HAP-1 (cell line): ENCODE measurements at places on chromosomes 16 and 17.
A peak's percentile ranks its signal among the peaks of the same experiment; 100 is the strongest.

DNA sequence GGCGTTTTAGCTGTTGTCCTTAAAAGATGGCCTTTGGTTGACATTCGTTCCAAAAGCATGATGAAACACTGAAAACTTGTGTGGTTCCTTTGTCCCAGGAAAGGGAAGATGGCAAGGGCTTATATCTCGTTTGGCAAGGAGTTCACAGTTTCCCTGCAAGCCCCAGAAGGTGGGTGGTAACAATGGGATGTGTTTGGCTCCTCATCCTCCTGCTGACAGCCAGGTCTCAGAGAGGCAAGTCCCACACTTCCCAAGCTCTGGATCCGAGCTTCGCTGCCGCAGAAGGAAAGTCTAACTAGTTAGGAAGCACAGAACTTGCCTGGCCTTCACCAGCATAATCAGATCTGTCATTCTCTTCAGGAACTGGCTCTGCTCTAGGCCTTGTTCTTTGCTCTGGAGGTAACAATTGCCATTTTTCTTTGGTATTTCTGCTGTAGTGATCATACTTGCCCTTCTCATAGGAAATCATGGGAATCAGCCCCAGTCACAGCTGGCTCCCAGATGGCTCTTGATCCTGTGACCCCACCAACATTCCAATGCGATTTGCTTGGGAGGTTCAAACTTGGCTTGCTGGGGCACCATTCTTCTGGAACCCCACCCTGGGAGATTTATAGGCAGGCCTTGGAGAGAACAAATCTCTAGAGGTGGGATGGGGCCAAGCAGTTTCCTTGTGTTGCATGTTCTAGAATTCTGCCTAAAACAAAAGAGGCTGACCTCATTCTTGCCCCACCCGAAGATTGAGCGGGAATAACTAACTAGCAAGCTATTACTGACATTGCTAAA lies 17.9 kb downstream of the KPNA2 start:
- DNase-seq = no peak

DNA sequence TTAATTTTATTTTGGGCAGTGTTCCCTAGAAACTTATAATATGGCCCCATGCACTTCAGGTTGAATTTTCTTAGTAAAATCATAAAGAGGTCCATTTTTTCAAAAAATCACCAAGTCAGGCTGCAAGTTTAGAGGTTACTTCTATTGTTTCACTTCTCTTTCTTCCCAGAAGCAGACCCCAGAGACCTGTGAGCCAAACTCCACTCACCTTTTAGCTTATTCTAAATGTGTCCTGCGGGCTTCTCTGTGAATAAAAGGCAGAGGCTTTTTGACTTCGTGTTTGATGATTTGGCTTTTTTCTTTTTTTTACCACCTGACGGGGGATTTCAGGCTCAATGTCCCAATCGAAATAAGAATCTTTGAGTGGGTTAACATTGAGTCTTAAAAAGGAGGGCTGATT lies 7.4 kb downstream of the PRKCB start:
- DNase-seq = no peak

- no peak for DNase-seq
Measured at GRCh38 chr17:12964162-12964561, 53.7 kb downstream of the ELAC2 start.

GRCh38 chr16:23858542-23858941 lies 22.8 kb downstream of the PRKCB start:
- DNase-seq = no peak

- DNase-seq = no peak
Measured at GRCh38 chr17:13671771-13672170, 70.0 kb upstream of the HS3ST3A1 start.

DNA sequence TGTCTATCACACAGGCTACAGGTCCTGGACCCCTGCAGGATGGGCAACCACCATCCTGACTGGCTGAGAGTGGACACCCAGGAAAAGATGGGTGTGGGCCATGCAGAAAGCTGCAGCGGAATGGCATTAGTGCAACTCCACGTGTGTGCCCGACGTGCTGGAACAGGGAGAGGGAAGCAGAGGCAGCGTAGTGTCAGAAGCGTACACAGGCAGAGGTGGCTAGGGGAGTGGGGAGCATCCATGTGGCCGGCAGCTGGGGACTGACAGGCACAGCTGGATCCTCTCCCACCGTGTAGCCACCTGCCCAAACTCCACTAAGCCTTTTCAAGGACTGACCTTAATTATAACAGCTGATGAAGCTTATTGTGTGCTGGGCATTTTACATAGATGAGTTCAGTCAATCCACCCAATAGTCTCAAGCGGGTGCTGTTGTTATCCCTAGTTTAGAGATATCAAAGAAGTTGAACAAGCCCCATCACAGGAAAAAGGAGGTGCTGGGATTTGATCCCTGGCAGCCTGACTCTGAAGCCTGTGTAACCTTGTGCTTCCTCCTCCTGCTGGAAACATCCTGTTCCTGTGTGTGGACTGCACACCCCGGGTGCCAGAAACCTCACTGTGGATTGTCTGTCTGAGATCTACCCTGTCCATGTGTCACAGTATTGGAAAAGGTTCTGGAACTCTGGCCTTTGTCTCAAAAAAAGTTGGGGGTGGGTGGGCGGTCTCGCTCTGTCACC lies 114.0 kb downstream of the PRKCA start:
- DNase-seq = no peak

GRCh38 chr17:19016297-19016696 lies 11.7 kb upstream of the FAM83G start:
- no peak for DNase-seq

- DNase-seq = no peak
Measured at GRCh38 chr16:70680495-70681381, 5.1 kb downstream of the MTSS2 start.

DNA sequence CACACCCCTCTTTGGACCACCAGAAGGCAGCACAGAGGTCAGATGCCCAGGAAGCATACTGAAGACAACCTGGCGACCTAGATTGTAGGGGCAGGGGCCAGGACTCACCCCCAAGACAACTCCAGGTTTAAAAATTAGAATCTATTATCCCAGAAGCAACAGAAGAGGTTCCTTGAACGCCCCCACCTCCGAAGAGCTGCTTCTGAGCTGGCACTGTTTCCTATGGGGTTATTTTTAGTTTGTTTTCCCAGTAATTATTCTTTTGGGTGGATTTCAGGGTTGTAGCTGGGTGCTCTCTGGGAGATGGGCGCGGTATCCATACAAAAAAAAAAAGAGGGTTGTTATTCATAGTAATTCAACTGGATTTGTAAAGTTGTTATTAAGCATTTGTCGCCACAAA lies 10.4 kb upstream of the TMEM132E start:
- DNase-seq = no peak

GRCh38 chr16:54285414-54286089 lies 1.0 kb downstream of the IRX3 start:
- peak; percentile 47 for DNase-seq

DNA sequence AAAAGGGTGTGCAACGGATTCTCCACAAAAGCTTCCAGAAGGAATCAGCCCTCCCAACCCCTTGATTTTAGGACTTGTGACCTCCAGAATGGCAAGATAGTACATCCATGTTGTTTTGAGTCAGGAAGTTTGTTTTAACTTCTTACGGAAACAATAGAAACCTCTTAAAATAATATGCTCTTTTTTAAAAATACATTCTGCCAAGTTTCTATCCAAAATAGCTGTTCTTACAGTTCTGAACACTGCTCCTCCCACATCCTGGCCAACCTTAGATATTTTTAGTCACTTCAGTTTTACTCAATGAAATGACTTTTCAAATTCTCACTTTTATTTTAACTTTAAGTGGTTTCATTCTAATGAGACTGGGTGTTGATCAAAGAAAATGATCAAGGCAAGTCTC lies 156.4 kb downstream of the ZNF18 start:
- no peak for DNase-seq

- DNase-seq = no peak
Measured at GRCh38 chr16:70746040-70746707, 54.8 kb downstream of the VAC14 start.

- no peak for DNase-seq
Measured at GRCh38 chr16:46638947-46639925, 18.1 kb upstream of the SHCBP1 start.

- DNase-seq = no peak
Measured at GRCh38 chr17:37225465-37225864, 150.3 kb upstream of the C17orf78 start.

GRCh38 chr17:8413328-8413727 lies 15.7 kb upstream of the RNF222 start:
- no peak for DNase-seq

DNA sequence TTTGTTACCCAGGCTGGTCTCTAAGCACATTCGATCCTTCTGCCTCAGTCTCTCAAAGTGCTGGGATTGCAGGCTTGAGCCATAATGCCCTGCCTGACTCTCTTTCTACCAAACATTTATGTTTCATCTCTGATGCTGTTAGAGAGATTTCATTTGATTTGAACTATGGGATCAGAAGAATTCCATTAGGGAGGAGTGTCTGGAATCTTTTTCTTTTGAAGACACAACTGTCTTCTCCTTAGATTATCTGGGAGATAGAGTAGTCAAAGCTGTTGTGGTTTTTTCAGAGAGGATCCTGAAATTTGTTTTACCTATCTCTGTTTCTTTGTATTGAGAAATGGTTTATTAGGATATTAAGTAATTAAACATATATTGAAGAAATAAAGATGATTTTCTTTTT lies 29.4 kb downstream of the WIPF2 start:
- DNase-seq = no peak

- no peak for DNase-seq
Measured at GRCh38 chr17:79939094-79939435, 96.6 kb downstream of the TBC1D16 start.

GRCh38 chr17:39212195-39212810 lies 12.2 kb downstream of the RPL19 start:
- DNase-seq = no peak

GRCh38 chr17:74738051-74738996 lies 1.3 kb downstream of the RAB37 start:
- no peak for DNase-seq

- DNase-seq = no peak
Measured at GRCh38 chr16:3486506-3487215, 8.6 kb downstream of the C16orf90 start.

DNA sequence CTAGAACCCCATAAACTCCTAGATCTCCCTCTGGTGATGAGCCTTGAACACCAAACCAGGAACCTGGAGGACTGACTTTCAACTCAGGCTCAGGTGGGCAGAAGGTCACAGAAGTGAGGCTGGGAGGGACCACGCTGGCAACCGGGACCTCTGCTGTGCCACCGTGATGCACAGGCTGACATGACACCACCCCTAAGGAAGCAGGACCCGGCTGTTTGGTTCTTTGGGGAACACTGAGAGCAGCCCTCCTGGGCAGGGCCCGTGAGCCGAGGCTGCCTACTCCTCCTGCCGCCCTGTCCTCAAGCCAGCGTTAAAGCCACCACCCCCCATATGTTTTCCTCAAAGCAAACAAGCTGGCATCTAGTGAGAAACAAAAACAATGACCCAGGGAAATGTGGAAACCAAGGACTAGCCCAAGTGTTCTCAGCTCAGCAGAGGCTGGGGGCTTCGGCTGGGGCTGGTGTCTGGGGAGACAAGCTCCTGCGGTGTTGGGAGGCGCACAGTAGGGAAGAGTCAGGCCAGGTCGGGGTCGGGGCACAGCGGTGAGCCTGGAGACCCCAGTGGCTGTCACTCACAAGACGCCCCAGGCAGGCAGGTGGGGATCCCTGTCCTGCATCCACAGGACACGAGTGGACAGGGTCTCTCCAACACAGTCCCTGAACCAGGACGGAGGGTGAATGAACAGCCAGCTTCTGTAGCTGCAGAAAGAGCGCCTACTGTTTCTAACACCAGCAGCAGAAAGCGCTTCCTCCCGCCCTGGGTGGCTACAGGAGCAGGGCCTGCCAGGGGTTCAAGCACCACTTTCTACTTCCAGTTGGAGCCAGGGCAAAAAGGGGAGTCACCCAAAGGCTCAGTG lies 1.7 kb downstream of the SMIM5 start:
- no peak for DNase-seq

- peak; percentile 79 for DNase-seq
Measured at GRCh38 chr16:73713778-73714495, 582.7 kb upstream of the PSMD7 start.

GRCh38 chr17:47252209-47252608 lies 1.4 kb upstream of the ITGB3 start:
- DNase-seq = no peak

DNA sequence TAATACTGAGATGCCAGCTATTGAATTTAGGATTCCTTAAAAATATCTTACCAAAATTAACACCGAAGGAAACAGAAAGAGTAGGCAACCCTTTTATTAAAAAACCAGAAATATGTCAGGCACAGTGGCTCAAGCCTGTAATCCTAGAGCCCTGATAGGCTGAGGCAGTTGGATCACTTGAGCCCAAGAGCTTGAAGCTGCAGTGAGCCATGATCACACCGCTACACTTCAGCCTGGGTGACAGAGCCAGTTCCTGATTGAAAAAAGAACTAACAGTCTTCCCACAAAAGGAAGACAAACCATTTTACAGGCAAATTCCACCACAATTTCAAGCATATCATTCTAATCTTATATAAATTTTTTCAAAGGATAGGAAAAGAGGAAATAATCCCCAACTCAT lies 15.6 kb downstream of the SLFN12 start:
- DNase-seq = no peak

- no peak for DNase-seq
Measured at GRCh38 chr16:1159325-1159972, 6.5 kb downstream of the CACNA1H start.

DNA sequence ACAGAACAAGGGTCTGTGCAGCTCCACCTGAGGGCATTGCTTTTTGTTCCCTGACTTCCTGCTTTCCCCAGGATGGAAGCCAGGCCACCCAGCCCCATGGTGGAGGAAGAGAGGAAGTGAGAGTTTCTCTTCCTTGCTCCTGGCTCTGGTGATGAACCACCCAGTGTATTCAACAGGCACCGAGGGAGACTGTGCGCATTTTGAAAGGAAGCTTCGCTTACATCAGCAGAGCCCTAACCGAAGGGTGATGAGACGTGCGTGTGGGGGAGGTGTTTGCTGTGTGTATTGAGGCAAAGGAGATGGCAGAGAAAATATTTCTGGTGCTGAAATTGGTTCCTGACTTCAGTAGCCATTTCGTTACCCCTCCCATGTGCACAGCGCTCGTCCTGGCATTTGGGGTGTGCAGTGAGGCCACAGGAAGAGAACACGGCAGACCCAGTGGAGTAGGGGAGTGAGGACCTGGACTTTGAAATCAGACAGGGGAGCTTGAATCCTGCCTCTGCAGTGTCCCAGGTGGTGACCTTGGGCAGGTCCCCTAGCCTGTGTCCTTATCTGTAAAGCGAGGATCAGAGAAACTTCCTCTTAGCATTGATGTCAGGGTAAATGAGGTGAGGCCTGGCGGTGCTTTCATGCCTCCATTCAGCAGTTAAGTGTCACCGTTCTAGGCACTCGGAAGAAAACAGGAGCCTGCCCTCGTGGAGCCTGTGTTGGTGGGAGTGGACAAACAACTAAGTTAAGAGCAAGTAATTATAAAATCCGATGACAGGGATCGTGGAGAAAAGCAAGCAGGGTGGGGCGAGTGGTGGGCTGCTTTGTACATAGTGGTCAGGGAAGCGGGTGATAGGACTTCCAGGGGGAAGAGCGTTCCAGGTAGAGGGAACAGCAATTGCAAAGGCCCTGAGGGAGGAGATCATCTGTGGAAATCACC lies 7.4 kb downstream of the CMIP start:
- no peak for DNase-seq

- peak; percentile 68 for DNase-seq
Measured at GRCh38 chr16:80084614-80085013, 456.2 kb upstream of the DYNLRB2 start.

- DNase-seq = no peak
Measured at GRCh38 chr16:10641953-10642949, 52.5 kb downstream of the TEKT5 start.
